ENCODE measurements at places on chromosomes 1 and 21.

DNA sequence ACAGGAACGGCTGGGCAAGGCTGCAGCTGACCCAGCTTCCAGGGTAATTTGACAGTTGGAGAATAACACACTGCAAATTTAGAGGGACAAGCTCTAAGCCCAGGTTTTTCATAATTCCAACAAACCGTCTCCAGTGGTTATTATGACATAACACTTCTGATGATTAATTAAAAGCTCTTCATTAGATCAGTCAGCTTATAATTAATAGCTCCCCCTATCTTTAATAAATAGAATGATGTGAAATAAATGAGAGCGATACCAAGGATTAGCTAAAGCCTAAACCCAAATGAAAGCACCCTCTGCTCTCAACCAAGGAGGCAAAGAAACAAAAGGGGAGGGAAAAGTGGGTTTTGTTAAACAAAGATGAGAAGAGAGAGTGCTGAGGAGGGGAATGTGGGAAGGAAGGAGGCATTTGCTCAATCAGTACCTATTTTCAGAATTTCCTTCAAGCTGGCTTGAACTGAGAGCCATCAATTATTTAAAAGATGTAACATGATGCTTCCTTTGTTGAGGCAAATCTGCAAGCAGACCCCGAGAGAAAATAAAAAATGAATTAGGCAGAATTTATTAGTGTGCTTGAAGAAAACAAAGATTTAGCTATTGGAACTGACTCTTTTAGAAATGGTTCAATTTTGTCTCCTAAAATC is 221.8 kb upstream of the ESRRG start:
- no peak for DNase-seq
- no peaks in the 10 kb centered on the region for H3K36me3 ChIP-seq
- H3K27ac ChIP-seq: no peak overlapping the region
- H3K4me1 ChIP-seq: no peaks in the 10 kb centered on the region
- no peaks in the 10 kb centered on the region for H3K27me3 ChIP-seq

DNA sequence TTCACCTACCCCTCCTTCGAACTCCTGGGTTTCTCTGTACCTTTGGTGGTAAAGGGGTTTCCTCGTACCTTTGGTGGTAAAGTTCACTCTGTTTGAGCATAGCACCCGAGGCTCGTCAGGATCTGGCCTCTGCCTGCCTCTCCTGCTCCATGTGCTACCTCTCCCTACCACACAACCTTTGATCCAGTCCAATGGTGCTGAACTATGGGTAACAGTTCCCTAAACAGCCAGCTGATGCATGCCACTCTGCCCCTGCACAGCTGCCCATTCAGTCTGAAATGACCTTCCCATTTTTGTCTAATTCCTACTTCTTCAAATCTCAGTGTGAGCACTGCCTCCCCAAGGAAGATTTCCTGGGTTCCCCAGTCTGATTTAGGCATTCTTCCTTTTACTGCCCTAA is 14.0 kb downstream of the OVAAL start:
- DNase-seq: no peak
- H3K4me3 ChIP-seq: no peak overlapping the region
- no peak overlapping the region for H3K27ac ChIP-seq
- peaks cover 17% of the 10 kb centered on the region for H3K27me3 ChIP-seq

DNA sequence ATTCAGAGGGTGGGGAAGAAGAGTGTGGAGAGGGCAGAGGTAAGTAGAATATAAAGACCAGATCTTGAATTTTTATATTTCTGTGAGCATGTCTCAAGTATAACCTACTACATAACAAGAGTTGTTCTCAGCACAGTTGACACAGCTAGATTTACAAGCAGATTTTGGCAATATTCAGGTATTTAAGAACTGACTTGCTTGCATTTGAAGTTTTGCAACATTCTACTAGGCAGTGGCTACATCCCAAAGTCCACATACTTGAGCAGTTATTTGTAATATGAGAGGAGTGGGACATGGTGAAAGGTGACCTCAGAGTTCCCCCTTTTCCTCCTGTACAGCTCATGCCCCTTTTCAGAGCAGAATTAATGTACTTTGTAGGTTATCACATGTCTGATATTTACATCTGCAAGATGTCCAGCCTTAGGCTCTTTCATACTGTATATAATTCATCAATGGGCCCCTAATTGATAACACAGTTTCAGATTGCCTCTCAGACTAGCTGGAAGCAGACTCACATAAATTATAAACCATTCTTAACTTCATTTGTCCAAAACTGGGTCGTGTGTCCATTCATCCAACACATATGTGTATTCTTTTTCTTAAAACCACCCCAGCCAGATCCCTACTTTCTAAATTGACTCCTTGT is 136.7 kb upstream of the RAVER2 start:
- no peak overlapping the region for H3K27ac ChIP-seq
- no peak overlapping the region for H3K4me3 ChIP-seq

DNA sequence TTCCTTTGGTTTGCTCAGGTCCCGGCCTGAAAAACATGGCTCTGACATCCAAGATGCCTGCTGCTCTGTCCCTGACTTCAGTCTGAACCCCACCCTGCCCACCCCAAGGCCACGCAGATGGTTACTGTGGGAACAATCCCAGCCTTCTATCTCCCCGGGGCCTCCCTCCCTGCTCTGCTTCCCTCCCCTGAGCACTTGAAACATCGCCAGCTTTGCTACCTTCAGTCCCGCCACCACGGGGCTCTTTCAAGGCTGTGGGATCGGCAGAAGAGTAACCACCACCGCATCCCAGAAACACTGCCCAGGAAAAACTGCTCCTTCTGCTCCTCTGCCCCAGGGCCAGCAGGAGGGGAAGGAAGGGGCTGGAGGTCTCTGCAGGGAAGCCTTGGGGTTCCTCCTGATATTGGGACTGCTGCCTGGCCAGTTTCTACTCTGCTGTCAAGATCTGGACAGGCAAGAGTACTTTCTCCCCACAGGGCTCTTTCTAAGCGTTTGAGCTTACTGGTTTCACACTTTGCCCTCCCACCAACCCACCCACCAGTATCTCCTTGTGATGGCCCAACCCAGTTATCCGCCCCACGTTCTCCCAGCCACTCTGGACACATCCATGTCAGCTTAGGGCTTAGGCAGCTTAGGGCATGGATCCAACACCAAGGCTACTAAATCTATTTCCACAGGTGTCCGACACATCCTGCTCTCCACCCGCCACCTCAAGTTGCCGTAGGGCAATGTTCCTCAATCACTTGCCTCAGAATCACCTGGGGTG is 8.4 kb downstream of the ETNK2 start:
- H3K27me3 ChIP-seq: peaks cover 34% of the 10 kb centered on the region
- H3K4me1 ChIP-seq: peaks cover under 1% of the 10 kb centered on the region

DNA sequence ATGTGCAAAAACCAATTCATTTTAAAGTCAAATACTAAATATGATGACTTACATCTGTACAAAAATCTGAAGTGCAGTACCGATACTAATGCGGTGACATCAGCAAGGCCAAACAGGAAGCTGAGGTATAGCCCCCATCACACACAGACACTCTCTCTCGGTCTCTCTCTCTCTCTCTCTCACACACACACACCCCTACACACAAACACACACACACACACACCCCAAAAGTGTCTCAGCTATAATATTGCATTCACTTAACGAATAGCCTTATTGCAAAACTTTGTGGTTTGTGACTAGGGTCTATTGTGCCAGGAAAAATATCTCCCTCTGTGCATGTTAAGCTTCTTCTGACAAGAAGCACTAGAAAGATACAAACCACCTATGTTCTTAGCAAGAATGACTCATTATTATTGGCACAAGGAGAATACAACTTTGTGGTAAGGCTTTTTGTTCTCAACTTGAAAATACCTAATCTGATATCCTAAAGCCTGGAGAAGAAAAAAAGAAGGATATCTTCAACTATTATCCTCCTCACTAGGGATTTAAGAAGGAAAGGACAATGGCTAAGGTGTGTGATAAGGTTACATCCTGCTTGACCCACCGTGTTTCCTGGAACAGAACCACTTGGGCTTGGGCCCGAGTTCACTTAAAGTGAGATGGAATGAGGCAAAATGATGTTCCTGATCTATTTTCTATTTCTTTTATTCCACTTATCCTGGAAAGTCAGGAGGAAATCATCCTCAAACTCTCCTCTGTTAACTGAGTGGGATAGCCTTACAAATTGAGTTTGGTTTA is 107.1 kb downstream of the NIBAN1 start:
- peak overlapping the region; percentile 70 for H3K4me3 ChIP-seq
- no peaks in the 10 kb centered on the region for H3K27me3 ChIP-seq
- H3K27ac ChIP-seq: peak overlapping the region; percentile 78
- H3K4me1 ChIP-seq: peaks cover 28% of the 10 kb centered on the region
- peak; percentile 40 for DNase-seq

GRCh38 chr1:12467570-12468286 is 150.3 kb downstream of the DHRS3 start:
- no peak for DNase-seq
- H3K4me3 ChIP-seq: peak overlapping the region; percentile 35
- H3K4me1 ChIP-seq: peaks cover 74% of the 10 kb centered on the region
- no peaks in the 10 kb centered on the region for H3K27me3 ChIP-seq

DNA sequence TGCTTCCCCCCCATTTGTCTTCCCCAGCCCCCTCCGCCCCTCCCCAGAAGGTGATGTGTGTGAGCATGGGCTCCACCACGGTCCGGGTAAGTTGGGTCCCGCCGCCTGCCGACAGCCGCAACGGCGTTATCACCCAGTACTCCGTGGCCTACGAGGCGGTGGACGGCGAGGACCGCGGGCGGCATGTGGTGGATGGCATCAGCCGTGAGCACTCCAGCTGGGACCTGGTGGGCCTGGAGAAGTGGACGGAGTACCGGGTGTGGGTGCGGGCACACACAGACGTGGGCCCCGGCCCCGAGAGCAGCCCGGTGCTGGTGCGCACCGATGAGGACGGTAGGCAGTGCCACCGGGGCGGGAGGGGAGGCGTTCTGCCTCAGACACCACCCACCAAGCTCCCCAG is 52.2 kb upstream of the KDM4A start:
- peaks cover 10% of the 10 kb centered on the region for H3K27me3 ChIP-seq
- no peak overlapping the region for H3K27ac ChIP-seq
- no peaks in the 10 kb centered on the region for H3K4me1 ChIP-seq
- H3K4me3 ChIP-seq: no peak overlapping the region

DNA sequence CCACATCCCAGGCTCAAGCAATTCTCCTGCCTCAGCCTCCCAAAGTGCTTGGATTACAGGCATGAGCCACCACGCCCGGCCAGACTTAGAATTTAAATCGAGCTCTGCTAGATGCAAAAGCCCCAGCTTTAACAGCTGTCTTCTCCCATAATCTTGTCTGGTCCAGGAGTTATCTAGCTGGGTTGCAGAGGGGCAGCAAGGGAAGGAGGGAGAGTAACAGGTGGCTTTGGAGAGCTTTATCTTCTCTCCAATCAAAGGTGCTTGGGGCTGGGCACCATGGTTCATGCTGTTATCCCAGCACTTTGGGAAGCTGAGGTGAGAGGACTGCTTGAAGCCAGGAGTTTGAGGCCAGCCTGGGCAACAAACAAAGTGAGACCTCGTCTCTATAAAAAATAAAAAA is 3.9 kb downstream of the RHBG start:
- peaks cover 67% of the 10 kb centered on the region for H3K27me3 ChIP-seq
- H3K27ac ChIP-seq: no peak overlapping the region
- H3K4me3 ChIP-seq: no peak overlapping the region
- H3K36me3 ChIP-seq: no peaks in the 10 kb centered on the region

GRCh38 chr1:96596226-96596922 is 125.2 kb upstream of the PTBP2 start:
- H3K36me3 ChIP-seq: no peaks in the 10 kb centered on the region
- no peaks in the 10 kb centered on the region for H3K4me1 ChIP-seq
- peaks cover 5% of the 10 kb centered on the region for H3K27me3 ChIP-seq
- H3K27ac ChIP-seq: no peak overlapping the region
- DNase-seq: no peak

GRCh38 chr21:29378832-29379231 is 80.1 kb downstream of the BACH1 start:
- no peak overlapping the region for H3K4me3 ChIP-seq
- no peaks in the 10 kb centered on the region for H3K27me3 ChIP-seq
- H3K27ac ChIP-seq: no peak overlapping the region

DNA sequence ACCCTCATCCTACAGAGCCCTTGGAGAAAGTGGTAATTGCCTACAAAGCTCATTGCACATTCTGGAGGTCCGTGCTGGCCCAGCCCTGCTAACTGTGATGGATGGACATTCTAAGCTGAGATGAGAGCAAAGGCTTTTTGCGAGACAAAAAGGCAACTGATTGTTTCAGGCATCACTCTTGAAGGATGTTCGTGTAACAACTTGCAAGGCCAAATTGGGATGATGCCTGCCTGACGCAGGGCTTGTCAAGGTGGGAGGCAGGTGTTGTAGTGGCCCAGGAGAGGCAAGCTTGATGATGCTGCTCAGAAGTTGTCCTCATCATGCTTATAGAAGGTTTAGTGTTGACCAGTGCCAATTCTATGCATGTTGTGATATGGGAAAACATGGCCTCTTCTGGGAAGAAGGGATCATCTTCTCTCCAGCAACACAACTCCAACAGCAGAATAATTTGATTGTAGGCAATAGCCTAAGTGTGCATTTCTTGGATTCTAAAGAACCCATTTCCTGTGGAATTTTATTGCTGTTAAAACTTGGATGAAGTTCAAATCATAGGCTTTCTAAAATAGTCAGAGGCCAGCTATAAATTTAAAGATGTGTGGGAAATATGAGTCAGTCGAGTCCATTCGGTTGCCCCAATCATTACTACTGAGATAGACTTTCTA is 102.5 kb upstream of the COA6 start:
- H3K36me3 ChIP-seq: no peaks in the 10 kb centered on the region
- H3K27ac ChIP-seq: no peak overlapping the region
- peaks cover 5% of the 10 kb centered on the region for H3K4me1 ChIP-seq
- no peak for DNase-seq

GRCh38 chr1:217077426-217077825 is 354.2 kb upstream of the ESRRG start:
- H3K27me3 ChIP-seq: no peaks in the 10 kb centered on the region
- no peak overlapping the region for H3K27ac ChIP-seq
- no peak for DNase-seq
- H3K36me3 ChIP-seq: no peaks in the 10 kb centered on the region
- no peak overlapping the region for H3K4me3 ChIP-seq

DNA sequence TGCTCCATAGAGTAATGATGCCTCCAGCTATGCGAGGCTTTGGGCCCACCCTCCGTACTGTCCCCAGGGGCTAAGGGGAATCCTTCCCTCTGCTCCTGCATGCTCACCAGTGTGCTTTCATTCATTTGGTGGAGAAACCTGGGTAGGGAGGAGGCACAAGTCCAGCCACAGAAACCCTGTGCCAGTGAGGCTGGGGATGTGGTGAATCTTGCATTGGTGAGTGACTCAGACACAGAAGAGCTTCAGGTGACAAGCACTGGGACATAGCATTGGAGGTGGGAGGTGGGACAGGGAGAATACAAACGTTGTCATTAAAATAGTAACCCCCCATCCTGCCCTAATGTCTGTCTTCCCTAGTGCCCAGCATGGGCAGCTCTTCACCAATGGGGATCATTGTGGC is 5.2 kb downstream of the FCGR2A start:
- no peak overlapping the region for H3K27ac ChIP-seq
- peaks cover 5% of the 10 kb centered on the region for H3K27me3 ChIP-seq
- H3K4me1 ChIP-seq: peaks cover 13% of the 10 kb centered on the region
- no peaks in the 10 kb centered on the region for H3K36me3 ChIP-seq
- DNase-seq: no peak

GRCh38 chr1:218312509-218312908 is 27.4 kb downstream of the RRP15 start:
- peaks cover 38% of the 10 kb centered on the region for H3K36me3 ChIP-seq
- H3K4me1 ChIP-seq: peaks cover 8% of the 10 kb centered on the region
- H3K27ac ChIP-seq: peak overlapping the region; percentile 44
